Stimulated activated naive CD4-positive, alpha-beta T cell treated with Interleukin-2 at 50 U/mL for 16 hours (primary cell): ENCODE measurements at places on chromosomes 5 and 9.
A peak's percentile ranks its signal among the peaks of the same experiment; 100 is the strongest.

DNA sequence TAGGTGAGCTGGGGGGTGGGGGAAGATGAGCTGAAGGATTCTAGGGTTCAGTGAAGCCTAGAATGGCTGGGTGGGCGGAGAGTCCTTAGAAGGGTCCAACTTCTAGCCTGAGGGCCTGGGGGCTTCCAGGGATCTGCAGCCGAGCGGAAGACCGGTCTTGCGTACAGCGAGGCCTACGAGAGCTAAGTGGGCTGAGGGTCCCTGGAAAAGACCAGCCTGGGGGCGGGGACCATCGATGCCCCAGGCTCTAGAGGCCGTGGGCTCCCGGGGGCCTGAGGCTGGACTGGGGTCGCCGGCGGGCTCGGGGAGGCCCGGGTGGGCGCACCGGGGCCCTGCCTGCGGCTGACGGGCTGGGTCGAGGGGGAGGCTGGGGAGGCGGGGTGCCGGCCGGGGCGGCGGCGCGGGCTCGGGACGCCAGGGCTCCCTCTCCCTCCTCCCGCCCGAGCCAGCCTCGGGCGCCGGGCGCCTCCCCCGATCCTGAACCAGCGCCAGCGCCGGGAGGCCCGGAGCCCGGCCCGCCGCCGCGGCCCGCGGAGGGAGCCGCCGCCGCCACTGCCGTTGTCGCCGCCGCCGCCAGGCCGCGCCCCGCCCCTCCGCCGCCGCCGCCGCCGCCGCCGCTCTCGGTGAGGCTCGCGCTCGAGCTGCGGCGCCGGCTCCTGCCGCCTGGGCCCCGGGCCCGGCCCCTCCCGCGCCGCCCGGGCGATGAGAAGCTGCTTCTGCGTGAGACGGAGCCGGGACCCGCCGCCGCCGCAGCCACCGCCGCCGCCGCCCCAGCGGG, at the start of gene MVB12B:
TSS of gene MVB12B (plus strand) at position 602 of the 778 bp plus-strand sequence. CDS start at position 703, 101 bp downstream.
- DNase-seq: peak; percentile 46

- DNase-seq: no peak
Observed at GRCh38 chr9:129552064-129552463, 68.8 kb downstream of the C9orf50 start.

- DNase-seq: no peak
Observed at GRCh38 chr9:13083963-13084528, 195.4 kb downstream of the MPDZ start.

GRCh38 chr5:83718195-83718825, 2.3 kb downstream of the HAPLN1 start:
- DNase-seq: no peak
